AG04450 (cell line): ENCODE measurements at places on chromosomes 3 and 15.

- DNase-seq = no peak
These were observed 20.0 kb downstream of the SATB1 start for GRCh38 chr3:18405141-18405540.

DNA sequence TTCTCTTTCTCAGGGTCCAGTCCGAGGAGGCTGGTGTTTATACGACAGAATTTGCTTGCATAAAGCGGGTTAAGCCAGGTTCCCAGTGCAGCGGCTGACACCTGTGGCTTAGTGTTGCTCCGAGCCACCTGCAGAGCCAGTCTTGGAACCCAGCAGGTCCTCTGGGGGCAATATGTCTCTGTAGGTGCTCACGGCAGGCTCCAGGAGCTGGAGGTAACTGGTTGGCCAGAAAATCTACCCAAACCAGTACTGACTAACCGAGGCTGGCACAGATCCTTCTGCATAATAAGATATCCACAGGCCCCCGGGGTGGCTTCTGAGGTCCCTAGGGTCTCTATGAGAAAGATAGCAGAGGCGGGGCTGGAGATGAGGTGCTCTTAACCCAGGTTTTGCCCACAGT lies 3.2 kb downstream of the MGLL start:
- no peak for DNase-seq

DNA sequence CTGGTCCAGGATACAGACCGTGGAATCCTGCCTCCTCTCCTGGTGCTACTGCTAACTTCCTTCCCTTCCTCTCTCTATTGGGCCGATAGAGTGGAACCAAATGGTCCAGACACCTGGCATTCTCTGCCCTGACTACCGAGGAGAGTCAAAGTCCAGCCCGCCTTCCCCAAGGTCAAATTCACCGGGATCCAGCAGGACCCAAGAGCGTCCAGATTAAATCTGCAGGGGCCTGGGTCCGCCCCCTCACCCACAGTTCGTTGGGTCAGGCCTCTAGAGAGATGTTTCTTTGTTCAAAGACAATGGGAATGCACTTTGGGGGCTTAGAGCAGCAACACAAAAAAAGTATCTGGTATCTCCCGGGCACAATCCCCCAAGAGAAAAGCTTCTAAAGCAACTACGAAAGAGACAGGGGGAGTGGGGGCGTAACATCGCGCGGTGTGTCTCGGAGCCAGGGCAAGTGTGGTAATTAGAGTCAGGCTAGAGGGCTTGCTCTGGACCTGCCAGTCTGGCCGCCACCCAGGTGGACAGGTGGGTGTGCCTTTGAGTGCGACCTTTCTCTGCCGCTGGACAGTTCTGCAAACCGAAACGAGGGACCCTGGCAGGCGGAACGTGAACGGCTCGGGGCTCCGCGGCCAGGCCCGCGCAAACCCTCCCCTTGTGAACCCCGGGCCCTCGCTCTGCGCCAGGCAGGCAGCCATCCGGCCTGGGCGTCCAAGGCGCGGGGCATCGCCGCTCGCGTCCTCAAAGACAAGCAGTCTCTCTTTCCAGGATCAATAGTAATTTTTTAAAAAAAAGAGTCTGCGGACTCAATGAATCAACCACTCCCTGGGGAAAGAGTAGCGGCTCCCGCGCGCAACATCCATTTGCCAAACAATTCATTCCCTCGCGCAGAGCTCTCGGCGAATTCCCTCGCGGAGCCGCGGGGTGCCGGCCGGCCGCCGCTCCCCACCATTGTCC lies 806 bp downstream of the KLHL25 start:
- no peak for DNase-seq

GRCh38 chr15:99087405-99087943 lies 17.4 kb upstream of the SYNM start:
- DNase-seq = no peak

GRCh38 chr3:14047841-14048240 lies 76.8 kb downstream of the CHCHD4 start:
- DNase-seq = no peak

DNA sequence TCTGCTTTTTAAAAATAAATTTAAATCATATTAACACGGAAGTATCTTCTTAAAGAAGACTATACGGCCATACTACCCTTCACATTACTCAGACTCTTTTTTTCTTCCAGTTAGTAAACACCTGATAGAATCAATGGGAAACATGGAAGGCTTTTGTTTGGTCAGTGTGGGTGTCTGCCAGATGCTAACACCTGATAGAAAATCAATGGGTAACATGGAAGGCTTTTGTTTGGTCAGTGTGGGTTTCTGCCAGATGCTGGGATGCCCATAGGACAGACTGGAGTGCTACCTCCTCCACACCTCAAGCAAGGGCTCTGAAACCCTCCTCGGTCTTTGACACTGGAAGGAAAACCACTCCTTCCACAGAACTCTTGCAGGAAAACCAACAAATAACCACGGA lies 29.2 kb downstream of the HACL1 start:
- no peak for DNase-seq

- peak; percentile 15 for DNase-seq
These were observed 673.4 kb upstream of the CBLB start for GRCh38 chr3:106542101-106542769.

DNA sequence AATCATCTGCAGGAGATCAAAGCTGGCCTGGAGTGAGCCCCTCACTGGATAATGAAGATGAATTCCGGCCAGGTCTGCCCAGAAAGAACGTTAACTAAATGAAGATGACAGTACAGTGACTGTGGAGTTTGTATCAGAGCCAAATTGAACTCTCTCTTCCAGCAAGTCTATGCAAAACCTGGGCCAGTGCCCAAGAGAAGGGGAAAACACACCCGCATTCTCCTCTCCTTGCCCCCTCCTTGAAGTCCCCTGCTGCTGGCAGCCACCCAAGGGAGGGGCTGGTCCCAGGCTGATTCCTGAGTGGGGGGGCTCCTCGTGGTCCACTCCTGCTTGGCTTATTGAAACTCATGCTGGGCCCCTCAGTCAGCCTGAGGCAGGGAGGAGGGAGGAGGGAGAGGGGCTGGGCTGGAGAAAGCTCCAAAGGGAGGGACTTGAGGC lies 155.7 kb downstream of the RAB11A start:
- no peak for DNase-seq

DNA sequence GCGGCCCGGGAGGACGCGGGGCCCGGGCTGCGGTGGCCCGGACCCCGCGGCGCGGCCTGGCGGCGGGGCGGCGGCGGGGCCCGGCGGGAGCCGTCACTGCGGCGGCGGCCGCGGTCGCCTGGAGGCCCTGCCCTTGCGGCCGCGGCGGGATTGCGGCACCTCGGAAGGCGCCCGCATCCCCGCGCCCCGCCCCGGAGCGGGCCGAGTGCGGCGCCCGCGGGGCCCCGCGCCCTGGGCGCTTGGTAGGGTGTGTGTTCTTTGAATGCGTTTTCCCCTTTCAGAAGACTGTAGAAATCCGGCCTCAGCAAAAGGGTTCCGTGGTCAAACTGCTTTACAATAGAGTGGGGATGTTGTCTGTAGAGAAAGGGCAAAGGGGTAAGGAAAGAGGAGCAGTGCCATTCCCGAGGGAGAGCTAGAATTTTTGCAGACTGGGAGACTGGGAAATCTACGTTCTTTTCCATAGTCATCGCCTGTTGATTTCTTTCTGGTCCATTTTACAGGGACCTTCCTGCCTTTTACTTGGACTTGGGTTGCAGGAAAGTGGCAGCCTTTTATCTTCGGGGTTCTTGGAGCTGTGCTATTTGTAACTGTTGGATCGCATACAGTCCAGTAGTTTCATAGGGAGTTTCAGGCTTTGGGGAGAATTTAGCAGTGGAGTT lies 630 bp downstream of the SNRK start:
- DNase-seq = no peak

DNA sequence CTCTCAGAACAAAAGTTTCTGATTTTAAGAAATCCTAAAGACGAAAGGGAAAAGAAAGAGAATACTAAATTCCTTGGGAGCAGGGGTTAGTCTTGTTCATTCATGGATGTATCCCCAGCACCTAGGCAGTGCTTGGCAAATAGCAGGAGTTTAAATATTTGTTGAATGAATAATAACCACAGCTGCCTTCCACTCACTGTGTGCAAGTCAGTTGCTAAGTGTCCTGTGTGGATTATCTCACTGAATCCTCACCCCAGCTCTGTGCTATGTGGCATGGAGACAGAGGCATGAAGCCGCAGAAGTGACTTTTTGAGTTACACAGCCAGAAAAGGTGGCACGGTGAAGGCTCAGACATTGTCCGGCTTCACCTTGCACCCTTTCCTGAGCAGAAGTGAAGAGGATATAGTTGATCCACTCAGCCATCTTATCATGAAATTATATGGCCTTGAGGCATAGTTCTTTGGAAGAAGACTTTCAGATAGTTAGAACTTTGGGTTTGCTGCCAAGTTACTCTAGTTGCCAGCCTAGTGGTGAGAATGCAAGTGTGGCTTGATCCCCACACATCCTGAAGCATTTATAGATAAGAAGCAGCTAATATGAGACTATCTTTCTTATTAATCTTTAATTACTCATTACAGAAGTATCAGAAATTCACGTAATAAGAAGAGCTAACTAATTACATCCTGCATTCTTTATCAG lies 355.5 kb downstream of the LRTM1 start:
- DNase-seq = no peak
